Activated CD4-positive, alpha-beta T cell treated with anti-CD3 and anti-CD28 coated beads, Interleukin-2, amount 10 ng/mL, durations not matched to agents 7 days and 5 days (primary cell): ENCODE measurements at places on chromosomes 7 and 10. TPM values are rescaled to one million over a fixed set of nuclear protein-coding genes. Genes with fewer than 3 reads are reported as not detected.

The SLC26A5 gene
- total RNA-seq, result not detected

The INHBA gene
- not detected for total RNA-seq

The UCN3 gene
- not detected for total RNA-seq

The VIM gene
- total RNA-seq, result 2,904 TPM
